ENCODE measurements at places on chromosomes 11 and 22.
A peak's percentile ranks its signal among the peaks of the same experiment; 100 is the strongest.

DNA sequence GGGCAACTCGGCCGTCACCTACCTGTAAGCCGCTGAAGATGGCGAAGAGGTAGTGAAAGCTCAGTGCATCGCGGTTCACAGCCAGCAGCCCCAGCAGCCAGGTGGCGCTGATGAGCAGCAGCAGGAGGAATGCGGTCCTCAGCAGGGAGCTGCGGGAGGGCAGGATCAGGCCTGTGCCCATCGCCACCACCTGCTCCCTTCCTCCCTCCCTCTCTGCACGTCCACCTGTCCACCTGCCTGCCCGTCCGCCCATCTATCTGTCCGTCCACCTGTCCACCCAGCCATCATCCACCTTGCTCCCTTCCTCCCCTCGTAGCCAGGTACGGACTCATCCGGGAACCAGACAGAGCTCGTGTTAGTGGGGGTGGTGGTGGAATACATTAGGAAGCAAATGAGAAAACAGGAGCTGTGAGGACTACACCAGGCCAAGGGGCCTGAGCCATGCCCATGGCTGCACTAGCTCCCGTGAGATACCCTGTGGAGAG, 32.2 kb downstream of the TRMU start:
- peak; percentile 73 for DNase-seq

DNA sequence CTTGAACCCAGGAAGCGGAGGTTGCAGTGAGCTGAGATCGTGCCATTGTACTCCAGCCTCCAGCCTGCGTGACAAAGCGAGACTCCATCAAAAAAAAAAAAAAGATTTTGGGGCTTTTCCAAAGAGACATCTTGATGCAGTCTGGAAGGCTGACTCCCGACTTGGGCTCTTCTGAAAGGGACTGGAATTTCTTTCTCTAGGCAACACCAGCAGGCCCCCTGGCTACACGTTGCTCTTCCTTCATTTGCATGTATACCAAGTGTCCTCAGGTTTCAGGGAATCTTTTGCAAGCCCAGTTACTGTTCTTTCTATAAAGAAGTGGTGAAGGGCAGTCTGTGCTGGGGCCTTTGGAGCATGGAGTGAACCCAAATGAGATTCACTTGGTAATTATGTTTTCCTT, 211.0 kb downstream of the GRIK4 start:
- no peak for DNase-seq

GRCh38 chr11:97567801-97568200, 1178.0 kb downstream of the JRKL start:
- DNase-seq: no peak

DNA sequence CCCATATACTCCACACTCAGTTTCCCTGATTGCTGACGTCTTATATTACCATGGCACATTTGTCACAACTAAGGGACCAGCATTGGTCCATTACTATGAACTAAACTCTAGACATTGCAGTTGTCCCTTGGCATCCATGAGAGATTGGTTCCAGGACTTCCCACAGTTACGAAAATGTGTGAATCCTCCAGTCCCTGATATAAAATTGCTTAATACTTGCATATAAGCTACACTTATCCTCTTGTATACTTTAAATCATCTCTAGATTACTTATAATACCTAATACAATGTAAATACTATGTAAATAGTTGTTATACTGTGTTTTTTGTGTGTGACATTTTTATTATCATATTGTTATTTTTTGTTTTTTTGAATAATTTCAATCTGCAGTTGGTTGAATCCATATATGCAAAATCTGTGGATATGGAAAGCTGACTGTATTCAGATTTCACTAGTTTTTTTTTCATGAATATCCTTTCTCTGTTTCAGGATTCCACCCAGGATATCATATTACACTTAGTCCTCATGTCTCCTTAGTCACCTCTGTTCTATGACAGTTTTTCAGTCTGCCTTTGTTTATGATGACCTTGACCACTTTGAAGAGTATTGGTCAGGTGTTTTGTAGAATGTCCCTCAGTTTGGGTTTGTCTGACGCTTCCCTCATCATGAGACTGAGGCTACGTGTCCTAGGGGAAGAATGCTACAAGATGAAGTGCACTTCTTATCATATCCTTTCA, 55.3 kb downstream of the INSC start:
- no peak for DNase-seq

- DNase-seq: no peak
These were observed 15.9 kb upstream of the TTLL12 start for GRCh38 chr22:43202756-43203410.

- DNase-seq: no peak
These were observed 200.0 kb upstream of the SEZ6L start for GRCh38 chr22:25969286-25969685.

DNA sequence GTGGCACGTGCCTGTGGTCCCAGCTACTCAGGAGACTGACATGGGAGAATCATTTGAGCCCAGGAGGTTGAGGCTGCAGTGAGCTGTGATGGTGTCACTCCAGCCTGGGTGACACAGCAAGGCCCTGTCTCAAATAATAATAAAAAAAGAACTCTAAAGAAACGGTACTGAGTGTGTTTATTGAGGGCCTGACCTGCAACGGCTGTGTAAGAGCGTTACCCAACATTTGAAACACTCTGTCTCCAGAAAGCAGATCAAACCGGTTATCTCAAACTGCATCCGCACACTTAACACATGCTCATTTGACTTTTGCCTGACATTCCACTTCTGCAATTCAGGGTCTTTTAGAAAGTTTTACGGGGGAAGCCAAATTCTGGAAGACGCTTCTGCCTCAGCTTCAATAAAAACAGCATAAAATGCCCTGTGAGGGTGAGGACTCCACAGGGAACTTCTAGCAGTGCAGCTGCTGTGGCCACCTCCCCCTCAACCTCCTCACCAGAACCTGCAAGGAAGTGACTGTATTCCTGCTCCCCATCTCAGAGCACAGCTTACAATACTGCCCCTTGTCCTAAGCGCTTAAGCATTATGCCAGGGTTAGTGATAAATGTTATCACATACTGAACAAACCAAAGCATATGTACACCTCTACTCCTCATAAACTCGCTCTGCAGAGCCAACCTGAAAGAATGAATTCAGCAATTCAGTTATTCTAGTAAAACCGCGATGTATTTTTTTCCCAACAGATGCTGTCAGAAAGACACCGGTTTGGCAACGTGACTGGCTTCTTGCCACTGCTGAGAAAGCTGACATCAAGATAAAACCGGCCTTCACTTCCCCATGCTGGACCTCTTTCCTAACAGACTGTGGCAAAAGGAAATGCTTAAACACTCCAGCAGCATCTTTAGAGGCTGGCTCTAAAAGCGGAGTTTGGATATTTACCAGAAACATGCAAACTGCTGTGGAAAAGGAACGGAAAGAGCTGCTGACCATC, 52.2 kb downstream of the PRDM10 start:
- DNase-seq: no peak

- DNase-seq: no peak
These were observed 11.5 kb upstream of the KCTD14 start for GRCh38 chr11:78034623-78035022.

DNA sequence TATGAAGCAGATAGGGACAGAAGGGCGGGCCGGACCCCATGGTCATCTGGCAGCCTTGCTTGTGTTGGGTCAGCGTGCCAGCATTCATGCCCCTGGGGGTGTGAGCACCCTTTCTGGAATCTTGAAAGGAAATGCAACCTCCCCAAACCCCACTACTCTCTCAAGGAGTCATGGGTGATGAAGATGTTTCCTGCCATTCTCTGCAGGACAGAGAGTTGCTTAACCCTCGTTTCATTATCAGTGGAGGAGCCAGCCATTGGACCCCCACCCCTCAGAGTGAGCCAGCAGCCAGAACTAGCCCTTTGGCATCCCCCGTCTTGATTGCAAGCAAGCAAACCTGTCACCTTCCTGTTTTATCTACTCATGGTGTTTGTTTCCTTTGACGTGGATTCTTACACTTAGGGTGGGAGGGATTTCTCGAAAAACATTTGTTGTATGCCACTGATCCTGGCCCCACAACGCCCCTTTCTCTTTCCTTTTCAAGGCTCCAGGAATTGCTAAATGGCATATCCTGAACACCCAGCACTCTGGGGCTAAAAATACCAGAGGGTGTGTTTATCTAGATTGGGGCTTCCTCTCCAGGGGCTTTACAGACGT, 258.3 kb downstream of the ETS1 start:
- DNase-seq: no peak

DNA sequence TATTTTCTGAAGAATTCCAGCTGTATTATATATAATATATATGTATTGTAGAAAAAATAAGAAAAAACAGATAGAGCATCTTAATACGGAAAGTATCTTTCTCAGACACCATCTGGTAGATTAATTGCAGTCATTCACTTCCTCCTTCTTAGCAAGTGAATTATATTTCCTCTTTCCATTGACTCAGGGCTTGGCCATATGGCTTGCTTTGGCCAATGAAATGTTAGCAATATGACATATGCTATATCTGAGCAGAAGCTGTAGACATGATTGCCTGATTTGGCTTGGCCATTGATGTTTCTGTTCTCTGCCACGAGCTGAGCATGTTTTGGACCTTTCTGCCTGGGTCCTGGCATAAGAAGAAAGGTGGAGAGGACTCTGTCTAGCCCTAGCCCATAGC, 34.4 kb upstream of the ZBED5 start:
- DNase-seq: no peak

- no peak for DNase-seq
These were observed 35.6 kb downstream of the BCL2L13 start for GRCh38 chr22:17674152-17674551.

DNA sequence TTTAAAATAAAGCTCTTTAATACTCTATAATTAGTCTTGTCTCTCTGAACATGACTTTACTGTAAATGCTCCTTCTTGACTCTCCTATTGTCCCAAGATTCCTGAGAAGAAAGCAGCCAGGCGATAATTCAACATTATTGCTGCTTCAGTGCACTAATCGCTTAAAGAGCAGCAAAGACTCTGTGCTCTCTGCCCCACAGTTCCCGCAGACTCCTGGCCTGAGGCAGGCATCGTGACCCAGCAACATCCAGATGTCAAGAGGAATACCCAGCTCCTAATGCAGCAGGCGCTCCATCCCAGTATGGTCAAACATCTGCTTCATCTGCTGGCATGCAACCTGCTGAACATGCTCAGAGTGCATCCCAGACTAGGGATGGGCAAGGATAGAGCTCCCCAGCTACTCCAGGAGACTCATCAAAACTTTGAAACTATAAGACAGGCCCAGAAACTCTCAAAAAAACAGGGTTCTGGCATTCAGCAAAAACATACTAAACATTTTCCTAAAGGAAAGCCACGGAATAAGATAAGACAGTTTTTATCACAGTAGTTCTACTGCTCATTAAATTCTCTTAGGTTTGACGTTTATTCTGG, 270.0 kb downstream of the SOX6 start:
- no peak for DNase-seq

- no peak for DNase-seq
These were observed 5.8 kb downstream of the TSPAN4 start for GRCh38 chr11:848380-848931.

DNA sequence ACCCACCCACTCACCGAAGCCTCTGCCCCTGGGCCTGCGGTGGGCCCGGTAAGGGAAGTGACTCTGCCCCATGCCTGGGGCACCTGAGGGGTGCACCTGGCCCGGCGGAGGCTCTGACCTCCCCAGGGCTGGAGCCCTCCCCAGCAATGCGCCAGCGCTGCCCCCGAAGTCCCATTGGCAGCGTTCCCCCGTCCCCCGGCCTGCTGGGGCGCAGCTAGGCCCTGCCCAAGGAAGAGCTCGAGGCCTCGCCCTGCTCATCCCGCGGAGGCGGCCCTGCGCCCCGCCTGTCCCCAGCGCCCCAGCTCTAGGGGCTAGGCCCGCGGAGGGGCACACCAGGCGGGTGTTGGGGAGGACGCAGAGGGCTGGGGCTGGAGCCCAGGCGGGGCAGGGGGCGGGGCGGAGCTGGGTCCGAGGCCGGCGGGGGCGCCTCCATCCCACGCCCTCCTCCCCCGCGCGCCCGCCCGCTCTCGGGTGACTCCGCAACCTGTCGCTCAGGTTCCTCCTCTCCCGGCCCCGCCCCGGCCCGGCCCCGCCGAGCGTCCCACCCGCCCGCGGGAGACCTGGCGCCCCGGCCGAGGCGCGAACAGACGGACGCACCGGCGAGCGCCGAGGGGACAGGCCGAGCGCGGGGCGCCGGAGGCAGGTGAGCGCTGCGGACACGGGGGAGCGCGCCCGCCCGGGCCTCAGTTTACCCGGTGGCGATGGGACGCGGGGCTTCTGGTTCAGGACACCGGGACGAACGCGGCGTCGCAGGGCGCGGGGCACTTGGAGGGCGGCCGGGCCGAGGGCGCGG, at the start of gene EPS8L2:
TSS of gene EPS8L2 (plus strand) at position 586 of the 793 bp plus-strand sequence. CDS start 3,177 bp downstream, outside the sequence.
- DNase-seq: peak; percentile 80
